Right ventricle myocardium inferior (tissue), 1 donor: ENCODE measurements at places on chromosomes 1 and 21. TPM values are rescaled to one million over a fixed set of nuclear protein-coding genes. Genes with fewer than 3 reads are reported as not detected.

DNA sequence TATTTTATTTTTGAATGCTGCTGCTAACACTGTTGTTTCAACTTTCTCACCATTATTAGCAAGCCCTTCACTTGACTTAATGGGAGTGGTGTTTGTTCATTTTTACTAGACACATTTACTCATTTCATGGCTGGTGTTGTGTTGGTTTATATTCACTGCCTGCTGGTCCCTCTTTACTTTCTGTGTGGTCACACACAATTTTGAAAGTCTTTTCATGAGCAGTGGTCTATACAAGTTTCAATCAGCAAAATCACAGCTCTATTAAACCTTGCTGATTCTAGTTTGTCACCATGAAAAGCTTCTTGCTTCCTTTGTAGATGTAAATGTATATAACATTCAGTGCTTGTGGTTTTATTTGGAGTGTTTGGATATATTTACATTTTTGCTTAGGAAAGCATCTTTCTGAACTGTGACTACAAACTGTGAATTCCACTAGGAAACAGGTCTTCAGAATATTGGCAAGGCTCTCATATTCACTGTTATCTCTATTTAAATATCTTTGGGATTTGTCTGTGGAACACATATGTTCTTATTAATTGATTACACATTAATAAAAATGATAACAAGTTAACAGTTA lies 22.8 kb downstream of the ATP6V1G3 start:
- no peak for DNase-seq

DNA sequence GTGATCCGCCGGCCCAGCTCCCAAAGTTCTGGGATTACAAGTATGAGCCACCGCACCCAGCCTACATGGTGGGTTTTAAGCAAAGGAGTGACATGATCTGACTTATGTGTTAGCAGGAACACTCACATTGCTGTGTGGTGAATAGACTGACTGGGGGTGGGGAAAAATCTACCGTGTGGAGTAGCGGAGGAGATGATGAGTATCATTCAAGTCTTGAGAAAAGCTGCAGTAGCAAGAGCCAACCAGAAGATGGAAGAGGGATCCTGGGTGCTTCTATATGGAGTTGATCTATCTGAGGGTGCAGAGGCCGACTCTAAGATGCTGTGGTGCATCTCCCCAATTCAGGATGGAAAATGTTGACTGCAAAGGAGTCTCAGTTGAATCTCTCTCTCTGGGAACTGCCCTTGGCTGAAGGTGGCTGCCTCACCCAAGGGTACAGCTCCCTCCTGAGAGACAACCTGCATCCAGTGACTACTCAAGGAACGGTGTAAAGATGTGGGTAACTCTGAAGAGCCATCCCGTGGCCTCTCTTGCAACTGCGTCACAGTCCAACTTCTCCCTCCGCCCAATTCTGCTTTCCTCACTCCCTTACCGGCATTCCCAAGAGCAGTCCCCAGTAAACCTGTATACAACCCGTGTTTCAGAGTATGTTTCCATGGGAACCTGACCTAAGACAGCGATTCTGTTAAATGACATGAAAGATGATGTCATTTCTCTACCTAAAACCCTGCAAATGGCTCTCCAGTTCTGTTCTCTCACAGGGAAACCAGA lies 7.4 kb upstream of the B3GALNT2 start:
- DNase-seq = no peak

DNA sequence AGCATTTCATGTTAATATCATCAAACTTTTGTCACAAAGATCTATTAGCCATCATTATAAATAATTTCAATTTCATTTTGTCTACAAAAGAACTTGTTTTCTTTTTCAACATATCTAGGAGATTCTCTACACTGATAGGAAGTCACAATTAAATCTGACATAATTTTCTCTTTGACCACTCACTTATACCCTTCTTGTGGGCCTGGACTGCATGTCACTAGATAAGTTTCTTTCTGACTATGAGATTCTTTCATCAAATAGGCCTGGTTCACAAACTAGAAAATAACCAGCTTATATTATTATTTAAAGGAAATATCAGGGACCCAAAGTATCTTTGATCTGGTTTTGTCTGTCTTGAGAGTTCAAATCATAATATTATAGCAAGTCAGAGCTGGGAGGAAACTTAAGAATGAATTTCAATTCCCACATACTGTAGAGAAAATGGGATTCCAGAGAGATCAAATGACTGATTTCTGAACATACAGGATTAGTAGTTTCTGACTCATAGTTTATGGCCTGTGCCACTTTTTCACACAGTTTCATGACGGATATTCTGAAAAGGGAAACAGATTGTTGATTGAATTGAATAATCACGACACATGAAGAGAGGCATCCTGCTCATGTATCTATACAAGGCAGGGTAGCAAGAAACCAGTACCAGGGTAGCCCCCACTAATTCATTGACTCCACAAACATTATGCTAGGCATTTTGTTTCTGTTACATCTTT lies 355.8 kb downstream of the GPATCH2 start:
- no peak for DNase-seq

DNA sequence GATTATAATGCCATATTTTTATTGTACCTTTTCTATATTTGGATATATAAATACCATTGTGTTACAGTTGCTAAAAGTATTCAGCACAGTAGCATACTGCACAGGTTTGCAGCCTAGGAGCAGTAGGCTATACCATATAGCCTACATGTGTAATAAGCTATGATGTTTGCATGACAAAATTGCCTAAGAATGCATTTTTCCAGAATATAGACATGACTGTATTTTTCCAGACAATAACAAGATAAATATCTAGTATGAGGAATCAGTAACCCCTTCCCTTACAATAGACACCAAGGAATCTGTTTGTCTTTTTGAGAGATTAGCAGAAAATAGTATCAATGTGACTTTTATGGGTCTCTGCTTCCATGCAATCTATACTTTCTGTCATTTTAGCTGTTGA lies 228.6 kb downstream of the GRIK1 start:
- DNase-seq = no peak

- no peak for DNase-seq
Measured at GRCh38 chr1:27068922-27069321, 56.3 kb upstream of the TENT5B start.

GRCh38 chr1:36847761-36848160 lies 186.6 kb downstream of the GRIK3 start:
- no peak for DNase-seq

- no peak for DNase-seq
Measured at GRCh38 chr1:28812669-28813468, 899 bp downstream of the OPRD1 start.

DNA sequence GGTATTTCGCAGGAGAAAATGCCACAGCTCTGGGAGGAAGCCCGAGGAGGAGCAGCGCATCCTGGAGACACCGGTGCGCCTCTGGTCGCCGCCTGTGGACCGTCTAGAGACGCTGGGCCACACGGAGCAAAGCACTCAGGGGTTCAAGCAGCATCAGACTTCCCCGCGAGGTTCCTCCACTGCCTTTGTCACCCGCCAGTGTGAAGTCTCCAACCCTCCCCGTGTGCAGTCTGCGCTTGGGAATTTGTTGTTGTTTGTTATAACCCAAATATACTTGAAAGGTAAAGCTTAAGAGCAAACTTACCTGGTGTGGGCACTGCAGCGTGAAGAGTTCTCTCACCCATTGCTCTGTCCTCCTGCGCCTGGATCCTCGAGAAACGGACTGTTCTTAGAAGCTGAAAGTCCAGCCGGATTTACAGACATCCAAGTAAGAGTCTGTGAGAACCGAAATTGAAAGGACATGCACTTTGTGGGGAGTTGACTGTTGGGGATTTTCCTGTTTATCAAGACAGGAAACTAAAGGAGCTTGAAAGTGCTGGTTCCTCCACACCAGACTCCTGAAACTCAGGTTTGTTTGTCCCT lies at the start of gene GBP4:
TSS of gene GBP4 (minus strand) at position 452 of the 582 bp plus-strand sequence. CDS start at position 344, 108 bp downstream.
- peak; percentile 77 for DNase-seq

GRCh38 chr1:39625462-39626273 lies 13.8 kb downstream of the HEYL start:
- peak; percentile 93 for DNase-seq

DNA sequence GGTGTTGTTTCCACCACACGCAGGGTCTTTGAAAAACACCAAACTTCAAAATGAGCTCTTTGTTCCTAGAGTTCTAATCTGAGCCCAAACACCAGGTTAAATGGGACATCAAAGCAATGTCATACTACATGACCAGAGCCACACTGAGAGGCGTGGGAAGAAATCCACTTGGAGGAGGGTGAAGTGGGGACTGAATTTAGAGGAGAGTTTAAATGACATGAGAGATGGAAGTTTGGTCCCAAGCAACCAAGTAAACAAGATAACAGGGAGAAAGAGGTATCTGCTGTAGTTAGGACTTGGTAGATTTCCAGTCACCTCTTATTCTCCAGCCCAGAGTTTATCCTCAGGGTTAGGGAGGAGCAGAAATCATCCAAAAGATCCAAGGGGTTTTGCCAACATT lies 290.9 kb upstream of the FAM78B start:
- DNase-seq = no peak

- DNase-seq = no peak
Measured at GRCh38 chr1:23593556-23594148, 34.4 kb upstream of the ID3 start.

DNA sequence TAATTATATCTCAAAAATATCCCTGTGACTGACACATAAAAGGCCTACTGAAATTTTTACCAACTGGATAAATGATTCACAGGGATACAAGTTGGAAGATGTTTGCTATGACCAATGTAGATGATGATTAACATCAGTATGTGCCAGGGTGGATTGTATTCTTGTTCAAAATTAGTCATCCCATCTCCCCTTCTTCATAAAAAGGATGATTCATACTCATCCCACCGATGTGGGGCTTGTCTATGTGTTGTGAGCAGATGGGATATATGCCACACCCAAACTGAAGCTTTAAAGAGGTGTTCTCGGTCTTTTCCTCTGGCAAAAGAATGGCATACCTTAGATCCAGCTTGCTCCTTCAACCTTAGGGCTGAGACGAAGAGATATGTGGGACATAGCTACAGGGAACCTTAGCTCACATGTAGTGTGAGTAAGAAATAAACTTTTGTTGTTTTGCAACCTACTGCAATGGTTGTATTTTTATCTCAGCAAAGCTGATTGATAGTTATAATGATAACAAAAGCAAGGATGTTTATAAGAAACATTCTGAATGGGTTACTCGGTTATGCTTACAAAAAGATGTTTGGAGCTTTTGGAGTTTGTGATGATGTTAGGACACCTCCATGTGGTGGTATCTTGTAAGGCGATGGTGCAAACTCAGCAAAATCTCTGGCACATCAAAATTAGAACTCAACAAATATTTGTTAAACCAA lies 29.4 kb downstream of the SPATA17 start:
- DNase-seq = no peak

Gene HFM1
- total RNA-seq = 1.6 TPM

Gene CD164L2
- not detected for total RNA-seq
